Stimulated activated CD4-positive, alpha-beta T cell treated with anti-CD3 and anti-CD28 coated beads, Interleukin-15, amount 100 ng/mL, for 1 hour (primary cell): ENCODE measurements at places on chromosomes 6 and 20.

DNA sequence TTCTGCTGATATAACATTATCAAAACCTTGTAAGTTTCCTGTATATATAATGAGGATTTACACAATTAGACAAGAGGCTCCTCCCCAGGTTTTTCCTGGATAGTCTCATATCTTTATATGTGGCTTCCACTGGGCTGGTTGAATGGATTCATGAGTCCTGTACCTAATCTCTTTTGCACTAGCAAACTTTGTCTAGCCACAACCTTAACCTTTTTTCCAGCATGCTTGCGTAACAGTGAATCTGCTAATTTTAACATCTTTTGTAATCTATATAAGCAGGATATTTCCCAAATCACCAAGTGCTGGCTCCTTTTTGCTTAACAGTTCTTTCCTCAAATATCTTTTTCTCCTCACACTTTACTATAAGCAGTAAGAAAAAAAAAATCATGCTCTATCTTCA, 153.6 kb downstream of the COL21A1 start:
- no peak for DNase-seq

- DNase-seq: no peak
Measured at GRCh38 chr20:52230409-52230808, 38.8 kb upstream of the ZFP64 start.

DNA sequence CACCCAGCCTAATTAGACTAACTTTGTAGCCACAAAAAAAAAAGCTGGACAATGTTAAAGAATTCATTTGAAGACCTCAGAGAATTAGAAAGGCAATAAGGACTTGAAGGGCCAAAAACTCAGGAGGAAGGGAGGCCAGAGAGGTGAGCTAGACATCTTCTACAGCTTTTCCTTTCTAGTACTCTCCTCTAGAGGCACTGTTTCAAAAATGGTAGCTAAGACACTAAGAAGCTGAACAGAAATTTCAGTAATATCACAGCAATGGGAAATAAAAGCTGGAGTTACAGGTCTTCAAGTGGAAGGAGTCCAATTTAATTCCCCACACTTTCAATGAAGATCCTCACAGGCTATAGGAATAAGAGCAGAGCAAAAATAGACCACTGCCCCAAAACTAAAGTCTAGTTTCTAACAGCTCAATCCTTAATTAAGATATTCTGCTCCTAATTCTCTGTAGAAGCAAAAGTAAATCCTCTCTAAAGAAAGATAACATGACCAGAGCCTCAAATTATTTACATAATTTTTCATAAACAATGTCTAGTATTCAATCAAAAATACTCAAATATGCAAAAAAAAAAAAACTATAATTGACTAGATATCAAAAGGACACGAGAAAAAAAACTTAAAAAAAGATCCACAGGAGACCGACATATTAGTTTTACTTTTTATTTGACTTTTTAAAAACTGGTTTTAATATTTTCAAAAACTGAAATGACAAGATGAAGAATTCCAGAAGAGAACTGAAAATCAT, 63.7 kb downstream of the RNGTT start:
- DNase-seq: no peak

DNA sequence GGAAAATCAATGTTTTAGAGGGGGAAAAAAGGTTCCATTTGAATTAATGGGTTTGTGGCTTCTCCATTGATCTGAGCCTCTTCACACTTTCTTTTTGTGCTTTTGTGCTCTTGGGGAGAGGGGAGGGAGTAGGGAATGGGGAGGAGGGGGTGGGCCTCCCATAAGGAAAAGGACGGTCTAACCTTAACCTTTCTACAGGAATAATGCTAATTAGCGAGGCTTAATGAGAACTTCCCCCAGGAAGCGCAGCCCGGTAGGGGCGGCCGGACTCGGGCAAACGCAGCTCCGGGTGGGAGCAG, 103.0 kb downstream of the NOL4L start:
- DNase-seq: no peak

- DNase-seq: no peak
Measured at GRCh38 chr6:37308069-37308815, 45.5 kb upstream of the RNF8 start.

DNA sequence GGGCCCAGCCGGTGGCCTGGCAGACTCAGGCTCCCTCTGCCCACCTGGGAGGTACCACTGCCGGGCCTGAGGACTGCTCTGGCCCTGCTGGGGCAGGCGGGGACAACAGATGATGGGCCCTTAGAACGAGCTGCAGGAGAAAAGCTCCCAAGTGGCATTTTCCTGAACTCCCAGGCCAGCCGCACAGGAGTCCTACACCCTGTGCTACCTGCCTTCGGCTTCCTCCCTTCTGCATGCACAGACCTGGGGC, 41.3 kb downstream of the DSTN start:
- DNase-seq: no peak

- DNase-seq: no peak
Measured at GRCh38 chr6:35046862-35047261, 94.3 kb downstream of the TCP11 start.

GRCh38 chr6:157760137-157760536, 62.9 kb upstream of the SNX9 start:
- DNase-seq: no peak

GRCh38 chr6:88749849-88750248, 213.6 kb downstream of the RNGTT start:
- no peak for DNase-seq

GRCh38 chr6:6201200-6201599, 119.3 kb downstream of the F13A1 start:
- no peak for DNase-seq

DNA sequence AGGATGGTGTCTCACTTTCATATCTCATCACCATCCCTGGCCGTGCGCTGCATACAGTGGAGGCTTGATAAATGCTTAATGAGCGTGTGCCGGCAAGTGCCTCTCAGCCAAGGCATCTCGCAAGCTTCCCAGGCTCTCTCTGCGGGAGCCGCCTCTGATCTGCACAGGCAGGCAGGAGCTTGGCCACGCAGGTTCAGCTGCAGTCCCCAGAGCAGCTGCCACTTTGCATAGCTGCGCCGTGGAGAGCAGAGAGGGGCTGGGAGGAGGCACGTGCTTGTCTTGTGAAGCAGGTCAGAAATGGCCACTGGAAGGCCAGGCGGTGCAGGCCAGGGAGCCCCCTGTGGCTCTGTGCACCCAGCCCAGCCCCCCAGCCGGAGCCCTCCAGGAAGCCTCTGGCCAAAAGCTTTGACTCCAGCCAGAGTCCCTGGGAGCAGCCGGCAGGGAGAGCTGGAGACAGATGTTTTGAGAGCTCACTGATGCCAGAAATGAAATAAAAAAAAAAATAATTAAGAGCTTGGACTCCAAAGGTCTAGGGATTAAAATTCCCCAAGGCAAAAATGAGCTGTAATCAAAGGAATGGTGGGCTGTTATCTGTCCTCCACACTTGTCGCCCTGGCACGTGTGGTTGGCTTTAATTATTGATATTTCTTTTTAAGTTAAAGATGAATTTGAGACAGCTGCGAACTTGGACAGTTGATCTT, 377.0 kb downstream of the CDH4 start:
- DNase-seq: no peak

DNA sequence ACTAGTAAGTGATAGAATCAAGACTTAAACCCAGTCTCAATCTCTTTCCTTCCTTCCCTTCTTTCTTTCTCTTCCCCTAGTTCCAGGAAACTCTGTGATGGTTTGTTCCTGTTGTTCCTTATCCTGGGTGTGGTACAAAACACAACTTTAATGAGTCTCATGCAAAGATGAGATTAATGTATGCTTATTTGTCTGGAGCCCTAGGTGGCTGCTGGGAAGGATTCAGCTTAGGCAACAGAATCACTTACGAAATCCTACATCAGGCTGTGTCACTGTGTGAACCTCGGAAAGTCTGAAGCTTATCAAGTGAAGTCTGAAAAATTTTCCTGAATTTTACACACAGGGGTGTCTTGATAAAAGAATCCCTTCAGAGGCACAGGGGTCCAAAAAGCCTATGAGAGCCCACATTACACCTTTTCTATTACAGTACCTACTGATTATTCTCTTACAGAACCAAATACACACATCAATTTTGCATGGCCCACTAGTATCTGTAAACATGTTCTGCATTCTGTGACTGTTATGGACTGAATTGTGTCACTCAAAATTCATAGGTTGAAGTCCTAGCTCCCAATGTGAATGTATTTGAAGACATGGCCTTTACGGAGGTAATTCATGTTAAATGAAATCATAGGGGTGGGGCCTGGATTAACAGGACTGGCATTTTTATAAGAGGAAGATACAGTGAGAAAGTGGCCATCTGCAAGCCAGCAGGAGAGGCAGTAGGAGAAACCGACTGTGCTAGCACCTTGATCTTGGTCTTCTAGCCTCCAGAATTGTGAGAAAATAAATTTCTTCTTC, 144.7 kb downstream of the MYB start:
- DNase-seq: no peak

- no peak for DNase-seq
Measured at GRCh38 chr20:37309936-37310590, 20.6 kb downstream of the MANBAL start.
